ENCODE measurements at places on chromosomes 5 and 9.
A peak's percentile ranks its signal among the peaks of the same experiment; 100 is the strongest.

- no peak for DNase-seq
Measured at GRCh38 chr5:137195483-137195882, 303.6 kb downstream of the SPOCK1 start.

GRCh38 chr5:108251350-108251749, 130.5 kb downstream of the FBXL17 start:
- no peak for DNase-seq

DNA sequence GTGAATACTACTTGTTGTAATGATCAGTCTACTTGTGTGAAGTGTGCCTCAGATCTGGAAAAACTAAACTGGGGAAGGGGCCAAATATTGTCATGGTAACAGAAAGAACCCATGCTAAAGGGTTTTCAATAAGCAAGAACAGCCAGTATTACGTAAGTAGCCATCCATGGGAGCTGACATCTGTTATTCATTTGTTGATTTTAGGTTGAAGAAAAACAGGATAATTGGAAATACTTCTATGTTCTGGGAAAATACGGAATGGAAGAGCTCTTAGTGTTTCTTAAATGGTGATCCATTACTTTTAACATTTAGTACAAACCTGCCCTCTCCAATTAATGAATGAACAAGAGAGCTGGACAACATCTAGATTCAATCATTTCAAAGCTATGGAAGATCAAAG, 485.8 kb downstream of the NTRK2 start:
- DNase-seq, result no peak

GRCh38 chr5:135703016-135703550, 124.3 kb upstream of the CXCL14 start:
- DNase-seq, result no peak

GRCh38 chr5:22850981-22851380, 2.2 kb downstream of the CDH12 start:
- no peak for DNase-seq

DNA sequence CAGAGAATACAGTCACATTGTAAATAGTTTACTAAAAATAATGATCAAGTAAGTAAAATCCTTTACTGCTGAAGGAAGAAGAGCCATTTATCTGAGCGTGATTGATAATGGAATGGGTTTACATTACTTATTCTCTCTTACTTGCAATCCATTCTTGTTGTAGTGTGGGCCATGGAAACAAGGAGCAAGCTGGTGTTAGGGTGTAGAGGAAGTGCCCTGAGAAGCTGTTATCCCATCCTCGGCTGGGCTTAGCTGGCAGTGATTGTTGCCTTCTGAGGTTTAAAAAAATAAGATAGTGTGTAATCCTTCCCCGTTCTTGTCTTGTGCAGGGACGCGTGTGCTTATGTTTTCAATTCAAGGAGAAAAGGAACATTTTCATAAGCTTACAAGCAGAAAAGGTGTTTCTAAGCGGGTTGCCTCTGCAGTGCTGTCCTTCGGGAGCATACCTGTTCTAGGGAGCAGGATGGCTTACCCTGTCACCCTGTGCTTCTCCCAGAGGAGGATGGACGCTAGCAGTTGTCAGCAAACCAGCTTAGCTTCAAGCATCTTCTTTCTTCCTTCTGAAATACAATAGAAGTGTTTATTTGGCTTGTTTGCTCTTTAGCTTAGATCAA, 188.3 kb downstream of the ARHGEF28 start:
- DNase-seq, result no peak

DNA sequence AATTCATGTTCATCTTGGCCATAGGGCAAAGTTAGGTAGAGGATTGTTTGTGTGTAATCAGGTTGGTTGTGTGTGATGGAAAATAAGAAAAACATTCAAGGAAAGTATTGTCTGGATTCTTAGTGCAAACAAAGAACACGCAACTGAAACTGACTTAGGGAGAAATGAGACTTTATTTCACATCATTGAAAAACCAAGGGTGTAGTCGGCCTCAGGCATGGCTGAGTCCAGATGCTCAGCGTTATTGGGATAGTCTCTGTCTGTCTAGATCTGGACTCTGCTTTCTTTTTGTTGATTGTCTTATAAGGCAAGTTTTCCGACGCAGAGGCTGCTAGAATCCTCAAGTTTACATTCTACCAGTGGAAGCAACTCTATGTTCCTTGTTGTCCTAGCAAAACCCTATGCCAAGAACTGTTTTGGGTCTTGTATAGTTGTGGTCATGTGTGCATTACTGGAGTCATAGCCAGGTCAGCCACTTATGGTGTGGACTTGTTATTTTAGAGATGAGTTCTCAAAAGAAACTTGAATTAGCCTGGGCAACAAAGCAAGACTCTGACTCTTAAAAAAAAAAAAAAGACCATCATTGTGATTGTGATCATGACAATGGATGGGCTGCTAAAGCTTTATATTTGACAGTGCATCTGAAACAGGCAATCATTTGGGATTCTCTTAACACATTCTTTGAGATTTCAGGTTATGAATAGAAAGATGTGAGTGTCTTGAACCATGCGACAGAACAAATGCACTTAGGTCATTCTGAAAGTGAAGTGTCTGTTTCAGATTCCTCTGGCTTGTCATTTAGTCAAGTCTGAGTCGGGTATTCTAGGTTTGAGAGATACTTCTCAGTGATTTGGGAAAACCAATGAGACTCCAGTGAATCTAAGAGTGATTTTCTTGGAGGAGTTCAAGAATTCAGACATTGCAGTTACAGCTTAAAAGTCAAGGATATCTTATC, 82.6 kb downstream of the DOCK2 start:
- DNase-seq, result no peak

DNA sequence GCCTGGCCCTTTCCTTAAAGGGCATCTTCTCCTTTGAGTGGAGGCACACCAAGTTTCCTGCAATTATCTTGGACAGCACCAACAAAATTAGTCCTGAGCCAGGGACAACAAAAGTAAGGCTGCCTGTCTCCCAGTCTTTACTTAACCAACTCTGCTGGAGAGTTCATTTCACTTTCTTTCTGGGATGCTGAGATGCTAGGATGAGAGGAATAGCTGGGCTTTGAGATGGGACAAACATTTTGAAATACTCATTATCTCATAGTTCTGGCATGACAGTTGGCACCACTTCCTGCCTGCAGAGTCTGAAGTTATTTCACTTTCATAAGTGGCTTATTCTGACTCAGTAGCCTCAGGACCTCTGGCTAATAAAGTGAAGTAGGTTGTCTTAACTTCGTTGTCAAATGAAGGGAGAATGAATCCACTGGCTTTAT, 157.0 kb downstream of the C9orf152 start:
- DNase-seq, result no peak

GRCh38 chr9:19935422-19935821, 146.6 kb upstream of the SLC24A2 start:
- DNase-seq, result no peak

DNA sequence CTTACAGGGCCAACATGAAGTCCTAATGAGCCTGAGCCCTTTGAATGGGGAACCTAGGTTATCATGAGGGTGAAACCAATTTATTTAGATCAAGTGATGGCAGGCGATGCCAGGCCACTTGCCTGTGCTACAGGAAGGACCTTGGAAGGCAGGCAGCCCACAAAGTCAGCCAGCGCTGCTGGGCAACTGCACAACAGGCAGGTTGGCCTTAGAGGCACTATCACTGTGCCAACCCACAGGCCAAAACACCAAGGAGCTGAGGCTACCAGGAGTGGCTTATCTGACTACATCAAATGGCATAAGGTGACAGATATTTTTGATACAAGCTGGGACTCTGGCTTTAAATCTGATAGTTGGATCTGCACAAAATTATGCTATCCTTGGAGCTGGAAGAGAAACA, 319.1 kb downstream of the NTRK2 start:
- DNase-seq, result no peak

GRCh38 chr5:154829589-154830218, 20.7 kb downstream of the FAXDC2 start:
- DNase-seq, result no peak

GRCh38 chr5:25029004-25029403, 384.2 kb upstream of the CDH10 start:
- DNase-seq, result peak; percentile 40

GRCh38 chr9:130927995-130928900, 10.8 kb downstream of the FIBCD1 start:
- no peak for DNase-seq

DNA sequence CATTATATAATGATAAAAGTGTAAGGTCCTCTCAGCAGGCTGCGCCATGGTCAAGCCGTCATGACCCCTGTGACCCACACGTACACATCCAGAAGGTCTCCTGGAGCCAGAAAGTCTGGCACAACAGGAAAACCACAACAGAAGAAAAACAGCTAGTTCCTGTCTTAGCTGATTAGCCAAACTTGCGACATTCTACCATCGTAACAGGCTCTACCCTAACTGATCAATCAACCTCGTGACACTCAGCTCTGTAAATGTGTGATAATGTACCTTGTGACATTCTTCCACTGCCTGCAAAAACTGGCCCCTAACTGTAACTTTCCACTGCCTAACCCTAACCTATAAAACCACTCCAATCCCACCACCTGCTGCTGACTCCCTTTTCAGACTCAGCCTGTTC, 316.4 kb upstream of the TUSC1 start:
- no peak for DNase-seq

GRCh38 chr5:18970000-18970399, 1018.0 kb downstream of the CDH18 start:
- no peak for DNase-seq

- no peak for DNase-seq
Measured at GRCh38 chr9:38318759-38319495, 73.6 kb upstream of the ALDH1B1 start.

GRCh38 chr5:77957-78804, 13.8 kb upstream of the PLEKHG4B start:
- no peak for DNase-seq

GRCh38 chr5:108382784-108383330, 959 bp upstream of the FBXL17 start:
- DNase-seq, result no peak

GRCh38 chr5:149412783-149413476, 33.8 kb upstream of the IL17B start:
- no peak for DNase-seq

GRCh38 chr9:112477330-112477729, 9.3 kb upstream of the KIAA1958 start:
- DNase-seq, result no peak

GRCh38 chr9:36980148-36980974, 53.7 kb downstream of the PAX5 start:
- no peak for DNase-seq

DNA sequence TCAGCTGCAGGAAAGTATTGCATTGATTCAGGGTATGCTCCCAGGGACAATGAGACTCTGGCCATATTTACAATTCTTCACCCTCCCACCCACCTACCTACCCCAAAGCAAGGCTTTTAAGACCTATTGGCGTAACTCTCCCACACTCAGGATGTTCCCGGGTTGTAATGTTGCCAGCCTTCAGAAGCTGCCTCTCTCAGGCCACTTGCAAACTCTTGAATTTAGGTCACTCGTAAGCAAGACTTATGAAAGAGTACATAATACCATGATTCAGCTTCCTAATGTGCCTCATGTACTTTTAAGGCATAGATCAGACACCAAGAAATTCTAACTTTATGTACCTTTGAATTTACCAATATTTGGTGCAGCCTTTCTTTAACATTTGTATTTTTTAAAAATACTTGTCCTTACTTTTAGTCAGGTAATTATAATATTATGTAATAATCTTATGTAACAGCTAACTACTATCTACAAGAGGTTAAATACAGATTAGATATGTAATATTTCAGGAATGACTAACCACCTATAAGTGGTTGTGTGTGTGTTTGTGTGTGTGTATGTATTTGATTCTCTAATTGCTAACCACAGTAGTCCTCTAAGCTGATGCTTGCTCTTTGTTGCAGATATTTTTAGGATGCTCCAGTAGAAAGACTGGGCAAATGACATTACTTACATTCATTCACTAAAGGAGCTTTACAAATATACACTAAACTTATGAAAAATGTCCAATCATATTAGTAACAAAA, 630.5 kb upstream of the MEF2C start:
- no peak for DNase-seq

GRCh38 chr9:91978740-91979414, 28.8 kb upstream of the ROR2 start:
- DNase-seq, result peak; percentile 32

DNA sequence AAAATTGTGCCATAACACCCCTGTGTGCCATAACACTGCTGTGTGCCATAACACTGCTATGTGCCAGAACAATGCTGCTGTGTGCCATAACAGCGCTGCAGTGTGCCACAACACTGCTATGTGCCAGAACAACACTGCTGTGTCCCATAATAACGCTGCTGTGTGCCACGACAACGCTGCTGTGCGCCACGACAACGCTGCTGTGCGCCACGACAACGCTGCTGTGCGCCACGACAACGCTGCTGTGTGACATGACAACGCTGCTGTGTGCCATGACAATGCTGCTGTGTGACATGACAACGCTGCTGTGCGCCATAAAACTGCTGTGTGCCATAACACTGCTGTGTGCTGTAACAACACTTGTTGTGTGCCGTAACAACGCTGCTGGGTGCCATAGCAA, 25.9 kb downstream of the CFAP90 start:
- DNase-seq, result no peak

DNA sequence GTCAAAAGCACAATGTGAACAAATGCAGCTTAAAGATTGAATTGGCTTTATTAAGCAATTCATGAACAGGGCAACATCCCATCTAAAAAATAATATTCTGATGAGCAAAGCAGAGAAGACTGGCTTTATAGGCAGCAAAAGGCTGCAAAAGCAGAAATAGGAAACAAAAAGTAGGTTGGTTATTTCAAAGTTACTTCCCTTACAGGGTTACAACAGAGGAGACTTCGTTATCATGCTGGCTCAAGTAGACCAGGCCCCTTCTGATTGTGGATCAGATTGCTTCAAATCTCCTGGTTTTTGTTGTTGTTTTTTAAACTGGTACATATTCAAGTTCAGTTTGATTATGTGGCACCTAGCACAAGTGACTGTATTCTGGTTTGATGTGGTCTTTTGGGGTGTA, 73.1 kb downstream of the MAN2A1 start:
- DNase-seq, result no peak

DNA sequence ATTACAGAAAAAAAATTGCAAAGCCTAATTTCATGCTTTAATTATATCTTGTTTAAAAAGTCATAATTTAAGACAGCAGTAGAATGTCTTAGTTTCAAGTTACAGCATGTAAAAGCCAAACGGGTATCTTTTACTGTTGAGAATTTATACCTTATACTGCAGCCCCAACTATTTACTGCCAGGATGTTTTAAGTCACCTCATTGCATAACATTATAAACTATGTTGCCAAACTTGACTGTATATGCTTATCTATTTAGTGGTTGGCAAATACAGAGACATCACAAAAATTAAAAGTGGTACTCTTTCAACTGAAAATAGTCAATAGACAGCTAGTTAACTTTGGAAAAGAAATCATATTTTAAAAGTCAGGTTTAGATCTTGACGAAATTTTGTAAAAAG, 119.5 kb downstream of the EDIL3 start:
- DNase-seq, result no peak
